Heart left ventricle (tissue), 16 donors: ENCODE measurements at places on chromosomes 7 and 10. TPM values are rescaled to one million over a fixed set of nuclear protein-coding genes. Genes with fewer than 3 reads are reported as not detected.

Gene MICALL2
- total RNA-seq, result 6.5 TPM

Gene MAP3K8
- total RNA-seq, result 7.7 TPM

DNA sequence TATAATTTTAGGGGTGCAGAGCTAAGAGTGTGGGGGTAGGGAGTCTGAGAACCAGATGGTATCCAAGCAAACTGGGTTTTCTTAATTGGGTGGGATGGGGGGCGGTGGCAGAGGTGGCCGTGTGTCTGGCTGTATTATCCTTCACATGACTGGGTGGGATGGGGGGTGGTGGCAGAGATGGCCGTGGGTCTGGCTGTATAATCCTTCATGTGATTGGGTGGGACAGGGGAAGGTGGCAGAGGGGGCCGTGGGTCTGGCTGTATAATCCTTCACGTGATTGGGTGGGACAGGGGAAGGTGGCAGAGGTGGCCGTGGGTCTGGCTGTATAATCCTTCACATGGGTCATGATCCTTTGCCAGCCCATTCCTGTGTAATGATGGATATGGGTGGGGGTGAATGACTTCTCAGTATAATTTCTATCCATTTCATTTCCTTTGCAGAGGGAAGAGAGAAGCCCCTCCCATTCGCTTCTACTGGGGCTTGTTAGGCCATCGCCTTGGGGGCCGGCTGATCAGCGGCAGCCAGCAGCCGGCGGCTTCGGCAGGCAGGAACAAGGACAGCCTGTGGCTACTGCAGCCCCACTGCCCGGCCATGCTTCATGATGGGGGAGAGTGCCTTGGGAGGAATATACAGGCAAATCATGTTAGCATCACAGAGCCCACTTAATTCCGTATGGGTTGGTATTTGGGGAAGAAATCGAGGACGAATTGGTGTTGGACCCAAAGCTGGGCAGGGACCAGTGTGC is 179.6 kb upstream of the MKI67 start:
- no peaks in the 10 kb centered on the region for H3K36me3 ChIP-seq
- H3K4me1 ChIP-seq, result no peaks in the 10 kb centered on the region
- no peak overlapping the region for H3K4me3 ChIP-seq
- no peaks in the 10 kb centered on the region for H3K27me3 ChIP-seq
- H3K27ac ChIP-seq, result no peak overlapping the region

GRCh38 chr10:36779238-36779846 is 346.1 kb upstream of the ANKRD30A start:
- no peaks in the 10 kb centered on the region for H3K27me3 ChIP-seq
- no peaks in the 10 kb centered on the region for H3K4me1 ChIP-seq
- H3K36me3 ChIP-seq, result no peaks in the 10 kb centered on the region

- peak overlapping the region; percentile 96 for H3K27ac ChIP-seq
- DNase-seq, result no peak
- H3K27me3 ChIP-seq, result no peaks in the 10 kb centered on the region
- H3K36me3 ChIP-seq, result no peaks in the 10 kb centered on the region
- H3K4me1 ChIP-seq, result peaks cover 67% of the 10 kb centered on the region
- peak overlapping the region; percentile 45 for H3K4me3 ChIP-seq
Observed at GRCh38 chr10:44960482-44961229, 1.1 kb downstream of the RASSF4 start.
